Smooth muscle cell of trachea (primary cell): ENCODE measurements at places on chromosomes 12 and 14. TPM values are rescaled to one million over a fixed set of nuclear protein-coding genes. Genes with fewer than 3 reads are reported as not detected.

The SOAT2 gene
- total RNA-seq: not detected in 2 replicates

The RPL10L gene
- not detected in 2 replicates for total RNA-seq

The ING4 gene
- 39.7 and 53.5 TPM in 2 replicates for total RNA-seq

The SERPINA5 gene
- total RNA-seq: 0.17 TPM in 1 of 2 replicates, not detected in the other

The SDR9C7 gene
- 0.15 TPM in 1 of 2 replicates, not detected in the other for total RNA-seq

The RASSF9 gene
- total RNA-seq: 0.66 and 0.87 TPM in 2 replicates

The INHBC gene
- total RNA-seq: not detected in 2 replicates

The COCH gene
- total RNA-seq: 0.33 and 0.58 TPM in 2 replicates
